Foreskin keratinocyte (primary cell): ENCODE measurements at places on chromosomes 7 and 10. TPM values are rescaled to one million over a fixed set of nuclear protein-coding genes. Genes with fewer than 3 reads are reported as not detected.

DNA sequence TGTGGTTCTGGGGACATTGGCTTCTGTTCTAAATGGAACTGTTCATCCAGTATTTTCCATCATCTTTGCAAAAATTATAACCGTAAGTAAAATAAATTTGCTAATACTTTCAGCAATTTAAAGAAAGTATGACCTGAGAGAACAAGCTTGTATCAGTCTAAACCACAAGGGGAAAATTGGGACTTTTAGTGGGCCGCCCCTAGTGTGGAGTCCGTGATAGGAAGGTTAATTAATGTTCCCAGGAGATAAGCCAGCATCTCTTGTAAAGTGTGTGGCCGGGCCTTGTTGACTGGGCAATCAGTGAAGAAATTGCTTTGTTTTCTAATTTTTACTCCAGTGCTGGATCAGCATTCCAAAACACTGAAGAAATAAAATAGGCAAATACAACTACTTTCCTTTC lies 83.0 kb downstream of the ABCB5 start:
- no peak for DNase-seq

Gene PRLHR
- not detected in 2 replicates for total RNA-seq

DNA sequence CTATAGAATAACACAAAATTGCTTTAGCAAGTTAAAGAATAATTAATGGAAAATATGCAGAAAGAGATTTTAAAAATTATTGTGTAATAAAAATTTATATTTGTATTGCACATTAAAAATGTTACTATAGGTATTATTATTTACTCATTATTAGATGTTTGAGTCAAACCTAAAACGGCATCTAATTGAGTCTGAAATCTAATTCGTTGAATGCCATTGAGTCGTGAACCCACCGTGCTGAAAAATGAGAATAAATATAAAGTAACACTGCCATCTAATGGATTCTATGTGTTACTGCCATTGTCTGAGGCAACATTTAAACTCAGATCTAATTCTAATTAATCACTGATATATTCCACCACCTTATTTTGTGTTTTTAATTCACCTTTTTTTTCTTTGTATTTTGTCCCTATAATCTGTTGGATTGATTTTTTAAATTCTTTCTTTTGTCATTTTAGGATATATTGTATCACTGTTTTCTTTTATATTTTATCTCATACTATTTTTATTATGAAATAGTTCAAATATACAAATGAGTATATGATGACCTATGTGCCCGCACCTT lies 62.2 kb downstream of the SAMD9 start:
- peak; percentile 23 for DNase-seq

Gene ZCCHC24
- 0.67 and 1.2 TPM in 2 replicates for total RNA-seq

- no peak for DNase-seq
Measured at GRCh38 chr10:96541921-96542320, 28.2 kb upstream of the TLL2 start.

Gene HMX3
- not detected in 2 replicates for total RNA-seq
